ENCODE measurements at places on chromosomes 13 and 19.

- peak; percentile 76 for DNase-seq
Measured at GRCh38 chr13:77329133-77329910, 2.4 kb upstream of the MYCBP2 start.

- DNase-seq: no peak
Measured at GRCh38 chr13:107339209-107339608, 771.3 kb upstream of the ARGLU1 start.

- DNase-seq: no peak
Measured at GRCh38 chr19:6576869-6577475, 14.0 kb downstream of the CD70 start.

DNA sequence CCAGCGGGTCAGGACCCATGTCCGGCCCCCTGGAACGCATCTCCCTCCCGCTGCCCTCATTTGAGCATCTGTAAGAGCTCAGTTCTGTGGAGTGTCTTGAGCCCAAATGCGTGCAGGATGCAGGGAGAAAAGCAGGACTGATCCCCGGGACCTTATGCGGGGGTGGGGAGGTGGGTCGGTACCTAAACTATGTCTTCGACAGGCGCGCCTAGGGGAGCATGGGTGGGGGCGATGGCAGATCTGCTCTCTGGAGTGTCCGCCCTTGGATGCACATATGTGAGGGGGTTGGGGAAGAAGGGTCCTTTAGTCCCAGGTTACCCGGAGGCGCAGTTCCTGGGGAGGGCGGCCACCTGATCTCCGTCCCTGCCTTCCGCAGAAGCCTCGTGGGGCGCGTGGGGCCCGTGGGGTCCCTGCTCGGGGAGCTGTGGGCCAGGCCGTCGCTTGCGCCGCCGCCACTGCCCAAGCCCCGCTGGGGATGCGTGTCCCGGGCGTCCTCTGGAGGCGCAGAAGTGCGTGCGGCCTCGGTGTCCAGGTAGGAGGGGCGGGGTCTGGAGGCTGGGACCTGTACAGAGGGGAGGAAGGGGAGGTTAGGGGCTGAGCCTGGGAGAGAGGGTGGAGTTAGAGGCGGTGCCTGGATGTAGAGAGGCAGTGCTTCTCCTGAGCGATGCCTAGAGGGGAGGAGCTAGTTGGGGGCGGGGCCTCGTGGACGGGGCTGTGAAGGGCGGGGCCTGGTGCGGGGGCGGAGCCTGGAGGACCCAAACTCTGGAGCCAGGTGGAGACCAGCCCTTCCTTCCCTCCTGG lies 2.9 kb downstream of the CILP2 start:
- DNase-seq: peak; percentile 50

GRCh38 chr13:98447881-98448641 lies 128.8 kb downstream of the STK24 start:
- no peak for DNase-seq

DNA sequence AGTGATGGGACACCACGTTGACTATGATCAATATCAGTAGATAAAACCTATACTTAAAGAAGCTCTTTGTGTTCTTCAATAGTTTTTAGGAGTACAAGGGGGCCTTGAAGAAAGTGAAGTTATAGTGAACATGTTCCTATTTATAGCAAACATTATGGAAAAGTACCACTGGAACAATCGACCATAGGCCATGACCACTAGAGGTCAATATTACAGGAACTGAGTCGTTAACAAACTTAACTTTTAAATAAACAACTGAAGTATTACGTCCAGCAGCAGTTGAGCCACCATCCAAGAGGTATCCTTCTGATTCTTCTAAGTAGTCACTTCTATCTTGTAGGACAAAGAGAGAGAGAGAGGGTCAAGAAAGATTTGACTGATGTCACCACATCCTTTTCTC lies 391.0 kb upstream of the SLITRK5 start:
- DNase-seq: no peak

GRCh38 chr13:95642028-95642621 lies 2.4 kb downstream of the DZIP1 start:
- DNase-seq: no peak

All from activated CD8-positive, alpha-beta memory T cell treated with anti-CD3 and anti-CD28 coated beads for 4 hours (primary cell).